ENCODE measurements at places on chromosomes 6 and 20.

GRCh38 chr6:137084090-137084489 lies 39.3 kb upstream of the IL20RA start:
- no peak for DNase-seq

- no peak for DNase-seq
Observed at GRCh38 chr20:23269954-23270353, 80.6 kb upstream of the NXT1 start.

DNA sequence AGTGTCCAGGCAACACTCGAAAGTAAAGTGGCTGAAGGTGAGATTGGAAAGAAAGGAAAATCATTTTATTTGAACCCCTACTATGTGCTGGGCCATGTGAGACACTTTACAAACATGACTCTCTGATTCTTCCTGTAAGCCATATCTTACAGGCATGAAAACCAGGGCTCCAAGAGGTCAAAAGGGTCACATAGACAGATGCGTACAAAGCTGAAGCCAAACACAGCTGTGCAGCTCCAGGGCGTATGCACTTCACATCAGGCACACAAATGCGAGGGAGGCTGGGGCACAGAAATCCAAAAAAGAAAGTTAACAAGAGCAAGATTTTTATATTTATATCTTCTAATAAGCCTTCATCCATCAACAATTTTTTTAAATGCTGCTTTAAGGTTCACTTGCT lies 176.5 kb downstream of the PHACTR1 start:
- DNase-seq = no peak

DNA sequence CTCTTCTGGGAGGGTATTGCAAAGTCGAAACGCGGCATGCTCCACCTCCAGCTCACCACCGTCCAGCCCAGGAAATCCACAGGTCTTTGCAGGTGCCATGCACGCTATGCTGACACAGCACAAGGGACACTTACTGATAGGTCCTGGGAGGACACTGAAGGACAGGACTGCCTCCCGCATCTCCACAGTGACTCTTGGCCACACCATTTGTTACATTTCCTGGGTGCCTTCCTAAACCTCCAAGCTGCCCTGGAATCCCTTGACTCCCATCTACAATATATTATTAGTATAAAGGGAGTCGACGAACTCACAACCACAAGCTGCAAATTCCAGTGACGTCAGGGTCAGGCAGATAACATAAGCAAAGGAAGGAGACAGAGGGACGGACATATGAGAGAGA lies 106.9 kb downstream of the JPH2 start:
- DNase-seq = no peak

DNA sequence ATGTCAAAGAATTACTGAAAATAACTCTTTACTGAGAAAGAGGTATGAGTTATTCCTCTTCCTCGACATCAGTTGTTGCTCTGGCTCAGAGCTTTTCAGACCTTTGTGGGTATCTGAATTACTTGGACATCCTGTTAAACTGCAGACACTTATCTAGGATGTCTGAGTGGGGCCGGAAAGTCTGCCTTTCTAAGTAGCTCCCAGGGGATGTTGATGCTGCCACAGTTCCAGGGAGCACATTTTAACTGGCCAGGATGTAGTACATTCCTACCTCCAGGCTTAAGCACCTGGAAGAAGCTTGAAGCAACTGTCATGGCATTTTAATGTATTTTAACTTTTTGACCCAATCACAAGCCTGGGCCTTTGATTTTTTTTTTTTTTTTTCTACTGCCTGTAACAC lies 265.8 kb upstream of the PLCB4 start:
- DNase-seq = no peak

DNA sequence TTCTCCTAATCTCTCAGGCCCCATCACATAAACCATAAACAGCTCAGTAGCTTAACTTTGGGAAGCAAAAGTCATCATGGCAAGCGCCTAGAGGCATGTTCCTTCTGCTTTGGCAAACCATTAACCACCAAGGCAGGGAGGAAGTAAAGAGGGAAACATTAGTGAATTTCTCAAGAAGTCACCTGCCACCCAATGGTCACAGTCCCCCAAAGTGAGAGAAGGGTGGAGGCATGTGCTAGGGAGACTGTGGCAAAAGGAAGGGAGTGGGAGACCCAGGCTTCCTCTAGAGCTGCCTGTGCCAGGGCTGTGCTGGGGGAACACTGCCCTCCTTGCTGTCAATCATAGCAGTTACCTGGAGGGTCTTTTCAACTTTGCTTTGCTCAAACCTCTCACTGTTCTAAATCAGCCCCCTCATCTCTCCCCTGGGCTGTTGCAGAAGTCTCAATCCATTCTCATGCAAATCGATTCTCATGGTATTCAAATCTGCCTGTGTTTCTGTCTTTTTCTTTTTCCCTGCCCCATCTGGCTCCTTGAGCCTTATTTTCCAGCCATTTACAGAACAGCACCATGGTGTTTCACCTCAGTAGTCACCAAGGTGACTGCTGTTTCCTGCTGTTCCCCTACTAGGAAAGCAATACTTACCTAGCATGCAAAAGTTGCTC lies 1.8 kb upstream of the RNF24 start:
- DNase-seq = no peak

DNA sequence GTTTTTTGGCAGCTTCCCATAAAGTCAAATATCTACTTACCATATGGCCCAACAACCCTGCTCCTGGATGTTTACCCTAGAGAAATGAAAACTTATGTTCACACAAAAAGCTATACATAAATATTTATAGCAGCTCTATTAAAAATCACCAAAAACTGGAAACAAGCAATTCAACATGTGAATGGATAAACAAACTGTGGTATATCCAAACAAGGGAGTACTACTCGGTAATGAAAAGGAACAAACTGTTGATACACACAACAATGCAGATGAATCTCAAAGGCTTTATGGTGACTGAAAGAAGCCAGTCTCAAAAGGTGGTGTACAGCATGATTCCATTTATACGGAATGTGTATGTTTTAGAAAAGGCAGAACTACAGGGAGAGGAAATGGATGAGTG lies 48.4 kb downstream of the PREX1 start:
- DNase-seq = no peak

- no peak for DNase-seq
Observed at GRCh38 chr6:42041481-42042053, 8.8 kb upstream of the TAF8 start.

DNA sequence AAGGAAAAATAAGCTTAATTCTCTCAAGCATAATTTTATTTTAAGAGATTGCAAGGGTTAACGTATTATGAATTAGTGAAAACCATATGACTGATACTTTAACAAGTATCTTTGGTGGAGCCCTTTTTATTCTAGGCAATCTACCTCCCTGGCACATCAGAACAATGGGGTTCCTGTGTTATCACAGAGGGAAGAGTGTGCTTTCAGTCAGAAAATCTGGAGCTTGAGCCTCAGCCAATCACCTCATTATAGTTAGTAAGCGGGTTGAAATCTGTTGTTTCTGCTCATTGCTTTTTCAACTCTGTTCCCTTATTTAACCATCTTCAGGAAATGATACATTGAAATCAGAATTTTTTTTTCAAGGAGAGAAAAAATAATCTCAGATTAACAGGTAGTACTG lies 391 bp downstream of the ADGRF1 start:
- no peak for DNase-seq

GRCh38 chr6:127855542-127856159 lies 45.2 kb downstream of the THEMIS start:
- DNase-seq = peak; percentile 10

- DNase-seq = no peak
Observed at GRCh38 chr20:17893445-17893844, 75.1 kb downstream of the SNX5 start.

DNA sequence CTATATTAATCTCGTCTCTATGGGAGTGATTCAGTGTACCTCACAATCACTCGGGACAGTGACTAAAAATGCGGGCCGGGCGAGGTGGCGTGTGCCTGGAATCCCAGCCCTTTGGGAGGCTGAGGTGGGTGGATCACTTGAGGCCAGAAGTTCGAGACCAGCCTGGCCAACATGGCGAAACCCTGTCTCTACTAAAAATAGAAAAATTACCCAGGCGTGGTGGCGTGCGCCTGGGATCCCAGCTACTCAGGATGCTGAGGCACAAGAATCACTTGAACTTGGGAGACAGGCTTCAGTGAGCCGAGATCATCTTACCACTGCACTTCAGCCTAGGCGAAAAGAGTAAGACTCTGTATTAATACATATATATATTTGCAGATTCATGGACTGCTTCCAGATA lies 17.4 kb downstream of the POPDC3 start:
- no peak for DNase-seq

- DNase-seq = no peak
Observed at GRCh38 chr6:24664046-24664987, 2.4 kb downstream of the TDP2 start.

- DNase-seq = no peak
Observed at GRCh38 chr6:150036081-150036480, 10.7 kb upstream of the RAET1L start.

DNA sequence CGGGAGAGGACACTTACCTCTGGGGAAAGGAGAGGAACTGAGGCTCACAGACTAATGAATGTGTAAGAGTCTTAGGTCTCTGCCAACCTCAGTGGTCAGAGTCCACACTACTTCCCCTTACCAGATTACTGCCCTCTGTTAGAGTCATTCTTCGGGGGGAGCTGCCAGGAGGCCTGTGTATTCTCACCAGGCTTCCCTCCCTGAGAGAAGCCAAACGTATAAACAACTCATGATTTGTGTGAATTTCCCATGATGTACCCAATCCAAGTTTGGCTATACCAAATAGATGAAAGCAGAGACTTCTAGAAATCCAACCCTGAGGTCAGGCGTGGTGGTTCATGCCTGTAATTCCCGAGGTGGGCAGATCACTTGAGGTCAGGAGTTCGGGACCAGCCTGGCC lies 77.1 kb downstream of the SLC2A10 start:
- DNase-seq = no peak

DNA sequence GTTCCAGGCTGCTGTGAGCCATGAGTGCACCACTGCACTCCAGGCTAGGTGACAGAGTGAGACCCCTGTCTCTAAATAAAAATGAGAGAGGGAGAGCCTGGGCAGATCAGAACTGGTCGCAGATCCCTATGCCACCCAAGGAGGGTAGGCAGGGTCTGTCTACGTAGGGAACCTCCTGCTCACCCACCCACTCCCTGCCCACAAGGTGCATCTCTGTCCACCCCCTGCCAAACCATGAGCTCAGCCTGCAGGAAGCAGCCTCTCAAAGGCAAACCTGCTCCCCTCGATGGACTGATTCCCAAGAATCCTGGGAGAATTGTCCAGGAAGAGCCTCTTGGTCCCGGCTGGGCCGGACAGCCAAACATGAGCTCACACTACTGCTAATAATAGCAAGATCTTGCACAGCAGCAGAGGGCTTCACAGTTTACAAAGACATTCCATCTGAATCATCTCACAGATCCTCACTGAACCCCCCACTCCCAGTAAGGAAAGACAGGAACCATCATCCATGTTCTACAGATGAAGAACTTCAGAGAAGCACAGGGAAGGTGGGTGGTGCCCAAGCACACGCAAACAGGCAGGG lies 27.8 kb upstream of the TLDC2 start:
- DNase-seq = peak; percentile 75

- peak; percentile 21 for DNase-seq
Observed at GRCh38 chr20:59515013-59515905, 89.1 kb upstream of the PHACTR3 start.

DNA sequence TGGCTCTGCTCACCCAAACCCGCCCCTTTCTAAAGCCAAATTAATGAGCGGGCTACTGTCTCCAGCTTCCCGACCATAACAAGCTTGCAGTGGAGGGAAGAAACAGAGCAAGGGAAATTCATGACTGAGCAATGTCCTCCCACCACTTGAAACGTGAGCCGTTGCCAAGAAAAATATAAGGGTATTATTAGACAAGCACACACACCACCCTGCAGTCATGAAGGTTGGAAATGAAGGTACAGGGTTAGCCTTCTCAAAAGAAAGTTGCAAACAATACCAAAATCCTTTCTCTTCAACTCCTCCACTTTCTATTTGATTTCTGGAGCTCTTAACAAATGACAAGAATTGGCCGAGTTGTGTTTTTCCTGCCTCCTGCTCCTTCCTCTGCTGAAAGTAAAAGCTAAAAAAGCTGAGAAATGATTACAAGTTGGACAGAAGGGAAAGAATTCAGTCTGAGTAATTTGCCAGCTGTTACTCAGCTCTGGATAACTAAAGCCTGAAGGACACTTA lies 151.1 kb upstream of the B3GAT2 start:
- DNase-seq = peak; percentile 72

DNA sequence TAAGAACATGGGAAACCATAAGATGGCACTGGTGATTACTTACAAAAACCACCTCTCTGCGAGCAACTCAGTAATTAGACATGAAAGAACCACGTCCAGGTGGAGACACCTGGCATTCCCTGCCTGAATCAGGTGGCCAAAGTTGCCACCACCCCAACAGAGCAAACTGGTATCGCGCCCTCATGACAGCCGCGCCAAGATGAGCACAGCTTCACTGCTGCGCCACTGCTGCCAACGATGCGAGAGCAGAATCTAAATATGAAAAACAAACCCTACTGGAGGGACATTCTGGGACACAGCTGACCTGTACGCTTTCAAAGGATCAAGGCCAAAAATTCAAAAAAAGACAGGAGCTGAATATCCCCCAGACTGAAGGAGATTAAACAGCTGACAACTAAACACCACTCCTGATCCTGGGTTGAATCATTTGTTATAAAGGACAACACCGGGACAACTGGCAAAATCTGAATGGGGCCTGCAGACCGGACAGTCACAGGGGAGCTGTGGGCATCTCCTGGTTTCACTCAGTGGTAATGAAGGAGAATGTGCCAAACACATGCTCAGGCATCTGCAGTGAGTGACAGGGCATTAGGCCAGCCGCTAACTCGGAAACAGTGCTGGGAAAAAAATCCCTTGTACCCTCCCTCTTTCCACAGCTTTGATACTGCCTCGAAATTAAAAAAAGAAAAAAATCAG lies 17.4 kb downstream of the CST7 start:
- no peak for DNase-seq

DNA sequence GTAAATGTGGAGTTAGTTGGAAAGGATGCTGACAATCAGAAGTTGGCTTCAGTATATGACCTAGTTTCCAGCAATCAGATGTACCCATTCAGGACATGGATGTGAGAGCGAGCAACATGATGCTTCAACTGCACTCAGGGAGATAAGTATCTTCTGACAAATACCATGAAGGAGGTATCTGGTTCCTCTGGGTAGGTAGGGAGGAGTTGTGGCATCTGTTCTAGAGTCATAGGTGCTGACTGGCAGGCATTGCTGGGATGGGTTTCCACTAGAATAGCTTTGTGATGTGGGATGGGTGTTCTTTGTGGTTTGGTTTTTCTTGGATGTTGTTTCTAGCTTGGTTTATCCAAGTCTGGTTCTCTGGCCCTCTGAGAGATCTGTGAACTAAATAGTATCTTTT lies 3.9 kb upstream of the REV3L start:
- DNase-seq = peak; percentile 5

GRCh38 chr6:79538106-79538971 lies 1.1 kb upstream of the LCA5 start:
- no peak for DNase-seq
